ENCODE measurements at places on chromosomes 4 and X.

DNA sequence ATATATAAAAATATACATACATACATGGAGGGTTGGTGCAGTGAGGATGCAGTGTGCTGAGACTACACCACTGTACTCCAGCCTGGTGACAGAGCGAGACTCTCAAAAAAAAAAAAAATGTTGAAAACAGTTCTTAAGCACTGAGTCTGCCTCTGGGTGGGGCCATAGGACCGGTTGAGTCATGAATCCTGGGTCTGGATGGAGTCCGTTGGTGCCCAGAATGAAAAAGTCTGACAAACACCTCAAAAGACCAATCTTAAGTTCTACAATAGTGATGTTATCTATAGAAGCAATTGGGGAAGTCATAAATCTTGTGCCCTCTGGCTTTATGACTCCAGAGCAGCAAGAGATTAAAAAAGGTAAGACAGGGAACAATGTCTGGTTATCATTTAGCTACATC lies 70.4 kb downstream of the FGFBP1 start:
- peak; percentile 1 for DNase-seq

DNA sequence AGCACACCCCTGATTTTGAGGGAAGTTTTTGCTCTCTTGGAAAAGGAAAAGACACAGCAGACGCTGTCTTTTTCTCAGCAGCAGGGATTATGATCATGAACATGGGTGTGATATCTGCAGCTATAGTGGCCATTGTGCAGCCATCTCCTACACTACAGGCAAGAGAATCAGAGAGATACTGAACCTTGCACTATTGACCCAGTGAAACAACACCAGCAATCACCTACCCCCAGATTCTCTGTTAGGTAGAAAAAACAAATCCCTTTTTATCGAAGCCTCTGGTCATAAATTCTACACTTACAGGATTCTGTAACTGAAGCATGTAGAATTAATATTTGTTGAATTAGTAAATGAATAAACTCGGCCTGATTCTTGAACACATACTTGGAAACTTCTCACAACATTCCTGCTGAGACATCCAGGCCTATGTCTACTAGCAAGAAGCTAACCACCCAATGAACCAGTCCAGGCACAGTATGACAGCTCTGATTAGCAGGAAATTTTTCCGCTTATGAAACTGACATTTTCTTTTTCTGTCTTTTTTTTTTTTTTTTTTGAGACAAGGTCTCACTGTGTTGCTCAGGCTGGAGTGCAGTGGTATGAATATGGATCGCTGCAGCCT lies 5.0 kb upstream of the AFAP1 start:
- no peak for DNase-seq

- no peak for DNase-seq
Observed at GRCh38 chr4:33060674-33061542, 2340.7 kb downstream of the PCDH7 start.

DNA sequence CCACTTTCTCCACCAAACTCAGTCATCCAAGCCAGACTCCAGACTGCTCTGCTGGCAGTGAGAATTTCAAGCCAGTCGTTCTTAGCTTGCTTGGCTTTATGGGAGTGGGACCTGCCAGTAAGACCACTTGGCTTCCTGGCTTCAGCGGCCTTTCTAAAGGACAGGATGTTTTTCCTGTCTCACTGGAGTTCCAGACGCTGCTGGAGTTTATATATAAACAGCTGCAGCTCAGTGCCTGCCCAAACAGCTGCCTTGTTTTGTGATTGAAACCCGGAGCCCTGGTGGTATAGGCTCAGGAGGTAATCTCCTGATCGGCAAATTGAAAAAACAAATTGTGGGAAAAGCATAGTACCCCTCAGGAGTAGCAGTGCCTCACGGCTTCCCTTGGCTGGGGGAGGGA lies 1165.8 kb upstream of the ADGRL3 start:
- no peak for DNase-seq

DNA sequence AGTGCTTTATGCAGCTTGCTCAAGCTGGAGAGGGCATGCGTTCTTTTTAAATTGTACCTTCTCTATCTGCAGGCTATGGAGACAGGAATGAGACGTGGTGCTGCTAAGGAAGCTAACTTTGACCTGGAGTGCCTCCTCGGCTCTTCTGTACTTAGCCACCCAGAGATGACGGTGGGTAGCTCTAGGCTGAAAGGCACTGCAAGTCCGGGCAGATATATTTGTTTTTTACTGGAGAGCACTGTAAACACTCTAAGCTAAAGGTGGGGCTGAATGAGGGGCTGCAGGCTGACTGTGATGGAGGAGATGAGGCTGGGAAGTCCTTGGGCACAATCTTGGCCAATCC lies 12.1 kb downstream of the ELF4 start:
- no peak for DNase-seq

DNA sequence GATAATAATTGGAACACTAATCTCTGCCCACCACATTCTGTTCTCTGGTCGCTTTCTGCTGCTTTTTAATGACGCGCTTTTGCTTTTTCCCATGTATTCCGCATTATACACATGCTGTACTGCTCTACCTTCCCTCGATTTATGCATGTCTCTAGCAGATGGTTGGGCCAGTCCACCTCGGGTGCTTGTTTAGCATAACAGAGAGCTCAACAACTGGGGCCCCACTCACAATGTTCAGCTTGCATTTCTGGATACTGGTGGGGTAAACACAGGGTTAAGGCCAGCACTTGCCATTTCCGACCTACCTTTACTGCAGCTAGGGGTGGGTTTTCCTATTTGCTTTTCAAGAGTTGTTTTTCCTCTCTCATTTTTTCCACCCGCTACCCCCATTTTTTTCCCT lies 255.8 kb downstream of the SOX3 start:
- DNase-seq: no peak

DNA sequence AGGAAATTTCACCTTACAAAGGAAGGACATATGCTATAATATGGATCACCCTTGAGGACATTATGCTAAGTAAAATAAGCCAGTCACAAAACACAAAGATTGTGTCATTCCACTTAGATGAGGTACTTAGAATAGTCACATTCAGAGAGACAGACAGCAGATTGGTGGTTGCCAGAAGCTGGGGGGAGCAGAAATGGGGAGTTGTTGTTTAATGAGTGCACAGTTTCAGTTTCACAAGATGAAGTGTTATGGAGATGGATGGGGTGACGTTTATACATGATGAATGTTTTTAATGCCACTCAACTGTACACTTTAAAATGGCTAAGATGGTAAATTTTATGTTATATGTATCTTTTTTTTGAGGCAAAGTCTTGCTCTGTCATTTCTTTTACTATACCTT lies 14.8 kb upstream of the SPON2 start:
- DNase-seq: no peak

- no peak for DNase-seq
Observed at GRCh38 chr4:92636038-92636806, 332.5 kb downstream of the GRID2 start.

GRCh38 chr4:186201535-186202230 lies 10.3 kb downstream of the CYP4V2 start:
- no peak for DNase-seq

DNA sequence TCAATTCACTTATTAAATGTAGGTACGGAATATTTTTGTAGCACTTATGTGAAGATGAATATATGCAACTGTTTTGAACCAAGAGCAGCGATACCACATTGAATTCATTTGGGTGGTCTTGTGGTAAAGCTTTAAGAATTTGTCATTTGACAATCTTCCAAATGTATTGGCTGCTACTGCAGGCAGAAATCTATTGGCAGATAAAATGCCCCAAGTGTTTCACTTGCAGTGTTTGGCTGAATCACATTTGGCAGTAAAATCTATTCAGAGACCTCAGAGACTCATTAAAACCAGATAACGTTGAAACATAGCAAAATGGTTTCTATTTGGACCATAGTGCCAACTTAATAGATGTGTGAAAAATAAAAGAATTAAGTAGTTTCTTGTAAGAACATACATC lies 303.4 kb downstream of the FGF13 start:
- DNase-seq: no peak

GRCh38 chr4:159542296-159542695 lies 439.4 kb downstream of the RAPGEF2 start:
- DNase-seq: no peak

- DNase-seq: no peak
Observed at GRCh38 chr4:159608436-159608835, 505.6 kb downstream of the RAPGEF2 start.

GRCh38 chrX:105314458-105314857 lies 94.0 kb upstream of the TEX13A start:
- peak; percentile 48 for DNase-seq

GRCh38 chrX:24550166-24550565 lies 85.1 kb downstream of the PDK3 start:
- DNase-seq: no peak

- no peak for DNase-seq
Observed at GRCh38 chr4:139809757-139810140, 144.1 kb downstream of the MGST2 start.

GRCh38 chr4:182826391-182826790 lies 90.8 kb downstream of the DCTD start:
- no peak for DNase-seq

Measured in fibroblast of the conjunctiva (primary cell).